Calu3 (cell line): ENCODE measurements at places on chromosomes 13 and 19. TPM values are rescaled to one million over a fixed set of nuclear protein-coding genes. Genes with fewer than 3 reads are reported as not detected.

GRCh38 chr13:85544756-85545155 lies 254.5 kb downstream of the SLITRK6 start:
- DNase-seq: no peak

- no peak for DNase-seq
These were observed 1233.7 kb downstream of the PCDH17 start for GRCh38 chr13:58865286-58865685.

Gene CYP2A7
- total RNA-seq: not detected in 2 replicates

GRCh38 chr13:114115191-114115671 lies 17.2 kb downstream of the RASA3 start:
- DNase-seq: peak; percentile 6

DNA sequence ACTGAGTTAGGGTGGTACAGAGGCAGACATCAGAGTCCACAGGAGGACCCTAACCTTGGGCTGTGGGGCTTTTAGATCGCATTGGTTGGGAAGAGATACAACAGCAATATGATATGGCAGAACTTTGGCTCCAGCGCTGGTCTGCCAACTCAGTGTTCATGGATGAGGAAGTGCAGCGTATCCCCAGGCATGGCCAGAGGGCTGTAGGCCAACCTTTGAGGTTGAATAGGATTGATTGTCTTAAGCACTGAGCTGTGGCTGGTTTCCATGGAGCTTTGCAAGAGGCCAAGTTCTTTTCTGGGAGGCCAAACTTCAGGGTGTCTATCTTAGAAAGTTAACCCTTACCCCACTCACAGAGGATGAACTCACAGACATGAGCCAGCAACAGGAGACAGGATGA lies 144.1 kb upstream of the TMTC4 start:
- DNase-seq: peak; percentile 4

Gene CYP2S1
- 4.9 and 8.9 TPM in 2 replicates for total RNA-seq
